T-helper 17 cell (primary cell): ENCODE measurements at places on chromosomes 5 and 9. TPM values are rescaled to one million over a fixed set of nuclear protein-coding genes. Genes with fewer than 3 reads are reported as not detected.

GRCh38 chr5:55495216-55495615 is 39.5 kb downstream of the PLPP1 start:
- H3K36me3 ChIP-seq: no peaks in the 10 kb centered on the region
- no peak for DNase-seq
- H3K27ac ChIP-seq: peak overlapping the region; percentile 12
- no peaks in the 10 kb centered on the region for H3K27me3 ChIP-seq
- H3K4me1 ChIP-seq: peaks cover 16% of the 10 kb centered on the region
- no peak overlapping the region for H3K4me3 ChIP-seq

GRCh38 chr5:178529080-178529479 is 61.1 kb downstream of the COL23A1 start:
- no peaks in the 10 kb centered on the region for H3K4me1 ChIP-seq
- H3K4me3 ChIP-seq: no peak overlapping the region
- H3K27me3 ChIP-seq: peaks cover 4% of the 10 kb centered on the region
- H3K27ac ChIP-seq: no peak overlapping the region

DNA sequence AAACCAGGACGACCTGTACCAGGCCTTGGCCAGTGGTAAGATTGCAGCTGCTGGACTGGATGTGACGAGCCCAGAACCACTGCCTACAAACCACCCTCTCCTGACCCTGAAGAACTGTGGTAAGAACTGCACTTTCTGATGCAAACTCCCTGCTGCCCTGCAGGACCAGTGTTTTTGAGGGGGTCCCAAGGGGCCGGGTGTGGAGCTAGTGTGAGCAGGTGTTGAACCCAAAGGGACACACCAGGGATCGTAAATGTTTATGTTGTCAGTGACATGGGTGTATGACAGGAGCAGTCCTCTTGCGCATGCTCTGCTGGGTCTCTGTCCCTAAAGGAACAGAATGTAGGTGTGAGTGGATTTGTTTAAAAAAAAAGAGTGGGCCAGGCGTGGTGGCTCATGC is 9.5 kb downstream of the GRHPR start:
- no peaks in the 10 kb centered on the region for H3K36me3 ChIP-seq

DNA sequence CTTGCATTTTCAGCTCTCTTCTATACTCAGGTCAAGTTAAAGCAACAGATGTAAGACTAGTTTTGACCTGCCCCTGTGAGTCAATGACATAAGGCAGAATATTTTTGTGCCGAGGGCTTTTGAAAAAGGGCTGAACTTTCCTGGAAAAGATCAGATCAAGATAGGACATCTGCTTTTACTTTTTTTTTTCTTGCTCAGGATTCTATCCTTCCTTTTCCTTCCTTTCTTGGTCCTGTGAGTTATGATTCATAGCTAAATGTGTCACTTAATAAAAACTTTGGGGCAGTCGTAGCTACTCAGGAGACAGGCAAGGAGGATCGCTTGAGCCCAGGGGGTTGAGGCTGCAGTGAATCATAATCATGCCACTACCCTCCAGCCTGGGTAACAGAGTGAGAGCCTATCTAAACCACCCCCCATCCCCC is 84.3 kb upstream of the BRINP1 start:
- no peak overlapping the region for H3K4me3 ChIP-seq
- no peaks in the 10 kb centered on the region for H3K4me1 ChIP-seq
- no peak for DNase-seq

DNA sequence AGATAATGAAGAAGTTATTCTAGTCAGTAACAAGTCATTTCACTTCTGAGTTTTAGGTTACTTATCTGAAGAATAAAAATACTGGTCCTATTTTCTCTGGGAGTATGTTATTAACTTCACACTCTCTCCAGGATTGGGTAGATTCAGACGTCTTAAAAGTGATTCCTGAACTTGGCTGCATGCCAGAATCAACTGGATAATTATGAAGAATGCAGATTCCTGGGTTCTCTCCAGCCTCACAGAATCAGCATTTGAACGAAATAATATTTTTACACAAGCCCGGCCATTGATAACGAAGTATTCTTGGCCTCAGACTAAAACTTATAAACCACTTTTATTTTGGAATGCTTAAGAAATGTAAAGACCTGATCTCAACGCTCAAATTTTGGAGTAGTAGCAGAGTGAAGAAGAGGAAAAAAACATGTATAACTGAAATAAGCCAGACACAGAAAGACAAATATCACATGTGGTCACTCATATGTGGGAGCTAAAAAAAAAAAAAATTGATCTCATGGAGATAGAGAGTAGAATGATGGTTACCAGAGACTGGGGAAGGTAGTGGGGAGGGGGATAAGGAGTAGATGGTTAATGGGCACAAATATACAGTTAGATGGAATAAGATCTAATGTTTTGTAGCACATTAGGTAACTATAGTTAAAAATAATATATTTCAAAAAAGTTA is 507.3 kb downstream of the ISL1 start:
- DNase-seq: no peak
- no peak overlapping the region for H3K4me3 ChIP-seq
- no peaks in the 10 kb centered on the region for H3K4me1 ChIP-seq
- H3K27ac ChIP-seq: no peak overlapping the region

DNA sequence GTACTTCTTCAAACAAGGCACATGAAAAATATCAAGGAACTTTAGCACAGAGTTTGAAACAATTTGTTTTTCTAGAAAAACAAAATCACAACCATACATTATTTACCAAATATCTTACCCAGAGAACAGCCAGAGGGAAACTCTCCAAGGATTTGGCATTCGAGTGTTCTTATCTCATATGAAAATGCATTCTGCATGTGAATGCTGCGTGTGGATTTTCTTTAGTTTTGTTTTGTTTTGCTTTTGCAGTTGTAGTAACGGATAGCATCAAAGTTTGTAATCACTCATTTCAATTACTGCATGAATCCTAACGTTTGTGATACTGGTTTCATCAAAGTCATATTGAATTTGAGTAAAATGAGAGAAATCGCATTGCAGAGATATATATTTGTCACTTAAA is 28.0 kb downstream of the ADAMTSL1 start:
- H3K27ac ChIP-seq: no peak overlapping the region
- no peaks in the 10 kb centered on the region for H3K36me3 ChIP-seq
- H3K27me3 ChIP-seq: no peaks in the 10 kb centered on the region
- no peak overlapping the region for H3K4me3 ChIP-seq
- DNase-seq: no peak

DNA sequence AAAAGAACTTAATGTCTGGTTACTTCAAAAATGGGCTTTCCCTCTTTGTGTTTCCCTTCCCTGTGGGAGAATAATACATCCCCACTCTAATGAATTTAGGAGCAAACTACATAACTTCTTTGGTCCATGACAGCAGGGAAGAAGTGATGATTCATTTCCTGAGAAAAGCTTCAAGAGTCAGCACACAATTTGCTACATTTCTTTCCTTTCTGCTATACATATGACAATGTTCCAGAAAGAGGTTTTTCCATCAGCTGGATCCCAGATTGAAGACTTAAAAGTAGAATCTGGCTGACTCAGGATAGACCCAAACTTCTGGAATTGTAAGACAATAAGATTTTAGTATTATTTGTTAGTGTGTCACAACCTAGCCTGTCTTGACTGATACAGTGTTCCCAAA is 126.1 kb downstream of the DRD1 start:
- peaks cover 6% of the 10 kb centered on the region for H3K27me3 ChIP-seq
- no peaks in the 10 kb centered on the region for H3K4me1 ChIP-seq
- DNase-seq: no peak

GRCh38 chr9:133934482-133935232 is 57.5 kb downstream of the VAV2 start:
- no peak overlapping the region for H3K4me3 ChIP-seq
- no peak overlapping the region for H3K27ac ChIP-seq
- no peaks in the 10 kb centered on the region for H3K27me3 ChIP-seq
- no peak for DNase-seq
- peaks cover 6% of the 10 kb centered on the region for H3K4me1 ChIP-seq
- H3K36me3 ChIP-seq: peaks cover 5% of the 10 kb centered on the region

DNA sequence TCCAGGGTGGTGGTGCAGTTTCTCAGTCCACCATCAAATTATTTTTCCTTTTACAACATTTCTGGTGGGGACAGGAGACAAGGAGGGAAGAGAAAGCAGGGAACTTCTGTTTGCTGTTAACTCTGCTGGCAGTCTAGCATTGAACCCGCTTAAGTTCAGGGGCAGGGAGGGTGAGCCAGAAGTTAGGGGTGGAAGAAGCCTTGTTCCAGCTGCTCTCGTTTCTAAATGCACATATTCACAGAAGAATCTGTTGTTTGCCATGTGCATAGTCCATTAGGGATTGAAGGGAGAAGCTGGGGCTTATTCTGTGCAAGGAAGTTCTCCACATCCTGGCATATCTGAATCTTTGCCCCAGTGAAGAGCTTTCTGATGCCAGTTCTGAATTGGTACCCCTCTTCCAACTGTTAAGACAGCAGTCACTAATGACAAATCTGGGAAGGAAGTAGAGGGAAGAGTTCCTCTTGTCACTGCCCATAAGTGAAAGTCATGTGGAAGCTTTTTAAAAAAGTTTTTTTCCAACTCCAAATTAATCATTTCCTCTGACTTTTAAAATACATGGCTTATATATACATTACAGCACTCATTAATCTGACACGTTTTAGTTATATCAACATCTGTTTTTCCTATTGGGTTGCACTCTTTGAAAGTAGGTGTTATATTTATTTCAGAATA is 32.6 kb upstream of the ACOT12 start:
- peak overlapping the region; percentile 21 for H3K27ac ChIP-seq
- peaks cover 6% of the 10 kb centered on the region for H3K4me1 ChIP-seq
- no peak overlapping the region for H3K4me3 ChIP-seq
- H3K36me3 ChIP-seq: peaks cover 5% of the 10 kb centered on the region

DNA sequence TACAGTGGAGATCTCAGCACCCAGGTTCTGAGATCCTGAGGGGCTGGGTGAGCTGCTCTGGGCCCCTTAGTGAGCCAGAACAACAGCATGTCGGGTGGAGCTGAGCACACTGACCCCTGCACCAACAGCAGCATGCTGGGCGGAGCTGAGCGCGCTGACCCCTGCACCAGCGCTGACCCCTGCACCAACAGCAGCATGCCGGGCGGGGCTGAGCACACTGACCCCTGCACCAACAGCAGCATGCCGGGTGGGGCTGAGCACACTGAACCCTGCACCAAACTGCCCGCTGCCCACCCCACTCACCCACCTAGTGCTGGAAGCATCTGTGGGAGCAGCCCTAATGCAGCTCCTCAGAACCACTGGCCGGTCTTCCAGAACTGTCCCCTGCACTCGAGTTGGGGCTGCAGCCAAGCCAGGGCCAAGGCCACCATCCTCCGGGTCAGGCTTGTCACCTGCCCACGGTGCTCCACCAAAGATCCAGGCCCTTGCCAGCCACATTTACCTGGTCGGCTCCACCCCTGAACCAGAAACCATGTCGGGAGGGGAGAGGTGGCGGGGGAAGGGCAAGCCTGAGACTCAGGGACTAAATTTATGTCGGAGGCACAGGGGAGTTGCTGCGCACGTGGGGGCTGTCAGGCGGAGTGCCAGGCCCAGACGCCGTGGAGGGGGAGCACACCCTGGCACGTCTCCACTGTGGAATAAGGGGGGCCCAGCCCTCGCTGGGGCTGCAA is 80.3 kb downstream of the ADAMTS2 start:
- no peak overlapping the region for H3K4me3 ChIP-seq
- DNase-seq: no peak
- H3K4me1 ChIP-seq: no peaks in the 10 kb centered on the region
- no peaks in the 10 kb centered on the region for H3K36me3 ChIP-seq

GRCh38 chr5:141825791-141826560 is 52.2 kb downstream of the PCDH1 start:
- H3K36me3 ChIP-seq: no peaks in the 10 kb centered on the region
- H3K4me1 ChIP-seq: peaks cover 4% of the 10 kb centered on the region
- no peak for DNase-seq
- peak overlapping the region; percentile 43 for H3K27ac ChIP-seq

GRCh38 chr5:31573494-31574142 is 41.5 kb downstream of the C5orf22 start:
- no peak overlapping the region for H3K4me3 ChIP-seq
- peaks cover 3% of the 10 kb centered on the region for H3K4me1 ChIP-seq

- H3K36me3 ChIP-seq: no peaks in the 10 kb centered on the region
- no peak overlapping the region for H3K4me3 ChIP-seq
- no peaks in the 10 kb centered on the region for H3K27me3 ChIP-seq
- H3K27ac ChIP-seq: no peak overlapping the region
- no peaks in the 10 kb centered on the region for H3K4me1 ChIP-seq
Observed at GRCh38 chr5:51746023-51746422, 362.8 kb downstream of the ISL1 start.

- no peaks in the 10 kb centered on the region for H3K27me3 ChIP-seq
- no peak for DNase-seq
- H3K4me3 ChIP-seq: no peak overlapping the region
Observed at GRCh38 chr5:20556115-20556763, 568.2 kb upstream of the CDH18 start.

- no peak for DNase-seq
- H3K27me3 ChIP-seq: peaks cover 24% of the 10 kb centered on the region
- H3K36me3 ChIP-seq: peaks cover 4% of the 10 kb centered on the region
- no peak overlapping the region for H3K27ac ChIP-seq
Observed at GRCh38 chr9:21528123-21528808, 46.2 kb upstream of the IFNE start.

- no peak overlapping the region for H3K4me3 ChIP-seq
- H3K27me3 ChIP-seq: no peaks in the 10 kb centered on the region
- H3K36me3 ChIP-seq: no peaks in the 10 kb centered on the region
- H3K27ac ChIP-seq: no peak overlapping the region
- DNase-seq: no peak
Observed at GRCh38 chr5:21219251-21219650, 1231.3 kb upstream of the CDH18 start.

DNA sequence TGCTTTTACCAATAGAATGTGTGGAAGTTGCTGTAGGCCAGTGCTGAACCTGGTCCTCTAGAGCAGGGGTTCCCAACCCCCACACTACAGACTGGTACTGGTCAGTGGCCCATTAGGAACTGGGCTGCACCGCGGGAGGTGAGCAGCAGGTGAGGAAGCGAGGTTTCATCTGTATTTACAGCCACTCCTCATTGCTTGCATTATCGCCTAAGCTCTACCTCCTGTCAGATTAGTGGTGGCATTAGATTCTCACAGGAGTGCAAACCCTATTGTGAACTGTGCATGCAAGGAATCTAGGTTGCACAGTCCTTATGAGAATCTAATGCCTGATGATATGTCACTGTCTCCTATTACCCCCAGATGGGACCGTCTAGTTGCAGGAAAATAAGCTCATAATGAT is 6.1 kb upstream of the CCDC152 start:
- peaks cover 17% of the 10 kb centered on the region for H3K4me1 ChIP-seq
- H3K27me3 ChIP-seq: no peaks in the 10 kb centered on the region

GRCh38 chr5:151213803-151214613 is 9.9 kb downstream of the CCDC69 start:
- H3K4me3 ChIP-seq: peak overlapping the region; percentile 88
- peaks cover 66% of the 10 kb centered on the region for H3K4me1 ChIP-seq
- H3K27me3 ChIP-seq: no peaks in the 10 kb centered on the region
- H3K36me3 ChIP-seq: peaks cover 7% of the 10 kb centered on the region
- DNase-seq: peak; percentile 78
- peak overlapping the region; percentile 100 for H3K27ac ChIP-seq

- no peaks in the 10 kb centered on the region for H3K4me1 ChIP-seq
- no peaks in the 10 kb centered on the region for H3K27me3 ChIP-seq
- DNase-seq: no peak
Observed at GRCh38 chr5:30001826-30002225, 1191.7 kb upstream of the CDH6 start.

The SMIM33 gene
- total RNA-seq: 0.13 TPM

The PPWD1 gene
- total RNA-seq: 79.7 TPM

The GALT gene
- 155 TPM for total RNA-seq

The NKD2 gene
- not detected for total RNA-seq
